ENCODE measurements at places on chromosomes 12 and 14.

GRCh38 chr14:54776361-54777001 is 126.1 kb downstream of the GCH1 start:
- H3K36me3 ChIP-seq: no peaks in the 10 kb centered on the region
- H3K4me3 ChIP-seq: no peak overlapping the region
- peak; percentile 6 for DNase-seq
- H3K4me1 ChIP-seq: peaks cover 22% of the 10 kb centered on the region
- no peaks in the 10 kb centered on the region for H3K27me3 ChIP-seq

GRCh38 chr14:73696466-73697400 is 17.5 kb downstream of the PNMA1 start:
- H3K36me3 ChIP-seq: no peaks in the 10 kb centered on the region
- H3K27ac ChIP-seq: no peak overlapping the region
- no peaks in the 10 kb centered on the region for H3K27me3 ChIP-seq

GRCh38 chr12:104656921-104657320 is 200.2 kb downstream of the CHST11 start:
- no peaks in the 10 kb centered on the region for H3K27me3 ChIP-seq
- no peak overlapping the region for H3K27ac ChIP-seq
- H3K4me3 ChIP-seq: no peak overlapping the region

DNA sequence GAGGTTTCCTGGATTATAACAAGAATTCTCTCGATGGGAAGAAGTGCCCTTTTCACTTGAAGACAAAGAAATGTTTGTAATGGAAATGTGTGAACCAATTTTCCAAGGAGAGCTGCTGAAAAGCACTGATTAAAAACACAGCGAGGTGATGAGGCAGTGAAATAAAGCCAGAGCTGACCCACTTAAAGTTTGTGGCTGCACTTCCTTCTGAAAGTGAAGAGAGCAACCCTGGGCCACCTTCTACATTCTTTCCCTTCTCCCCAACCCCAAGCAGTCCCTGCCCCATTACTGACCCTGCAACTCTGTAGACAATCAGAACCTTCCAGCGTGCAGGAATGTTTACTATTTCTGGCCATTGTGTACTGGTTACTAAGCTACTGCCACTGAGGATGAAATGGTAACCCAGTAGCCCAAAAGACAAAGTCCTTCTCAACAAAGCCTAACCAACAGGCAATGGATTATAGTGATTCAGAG is 173.9 kb downstream of the TTC7B start:
- H3K27ac ChIP-seq: no peak overlapping the region
- no peak overlapping the region for H3K4me3 ChIP-seq
- no peaks in the 10 kb centered on the region for H3K4me1 ChIP-seq
- H3K27me3 ChIP-seq: no peaks in the 10 kb centered on the region

DNA sequence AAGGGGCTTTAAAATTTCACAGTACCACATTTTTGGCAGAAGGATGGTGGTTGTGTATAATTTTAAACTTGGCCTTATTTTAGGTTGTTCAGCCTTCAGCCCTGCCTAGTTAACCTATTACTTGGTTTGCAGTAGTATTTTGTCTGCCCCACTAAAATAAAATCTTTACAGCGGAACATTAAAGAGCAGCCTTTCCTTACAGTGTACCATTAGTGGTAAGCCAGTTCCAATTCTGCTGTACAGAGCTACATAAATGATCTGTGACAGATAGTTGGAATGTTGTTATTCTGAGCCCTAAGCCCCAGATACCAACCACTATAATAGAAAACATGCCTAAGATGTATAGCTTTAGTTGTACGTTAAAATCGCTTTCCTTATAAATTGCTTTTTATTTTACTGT is 56.2 kb downstream of the SLC38A6 start:
- H3K36me3 ChIP-seq: no peaks in the 10 kb centered on the region
- H3K27ac ChIP-seq: no peak overlapping the region
- H3K4me3 ChIP-seq: no peak overlapping the region
- H3K4me1 ChIP-seq: no peaks in the 10 kb centered on the region
- no peaks in the 10 kb centered on the region for H3K27me3 ChIP-seq
- no peak for DNase-seq

GRCh38 chr14:23104591-23105347 is at the start of gene CIROP:
CIROP (minus strand) TSS chr14:23104989; CDS start chr14:23104920, 69 bp downstream.
- H3K27ac ChIP-seq: no peak within 1 kb of the TSS
- H3K36me3 ChIP-seq: no peaks in the 10 kb centered on the region
- no peaks in the 10 kb centered on the region for H3K27me3 ChIP-seq
- H3K4me3 ChIP-seq: no peak within 1 kb of the TSS
- H3K4me1 ChIP-seq: no peaks in the 10 kb centered on the region

Measured in CD4-positive, alpha-beta memory T cell (primary cell).